Left lobe of liver (tissue), 2 donors: ENCODE measurements at places on chromosomes 5 and 9.

DNA sequence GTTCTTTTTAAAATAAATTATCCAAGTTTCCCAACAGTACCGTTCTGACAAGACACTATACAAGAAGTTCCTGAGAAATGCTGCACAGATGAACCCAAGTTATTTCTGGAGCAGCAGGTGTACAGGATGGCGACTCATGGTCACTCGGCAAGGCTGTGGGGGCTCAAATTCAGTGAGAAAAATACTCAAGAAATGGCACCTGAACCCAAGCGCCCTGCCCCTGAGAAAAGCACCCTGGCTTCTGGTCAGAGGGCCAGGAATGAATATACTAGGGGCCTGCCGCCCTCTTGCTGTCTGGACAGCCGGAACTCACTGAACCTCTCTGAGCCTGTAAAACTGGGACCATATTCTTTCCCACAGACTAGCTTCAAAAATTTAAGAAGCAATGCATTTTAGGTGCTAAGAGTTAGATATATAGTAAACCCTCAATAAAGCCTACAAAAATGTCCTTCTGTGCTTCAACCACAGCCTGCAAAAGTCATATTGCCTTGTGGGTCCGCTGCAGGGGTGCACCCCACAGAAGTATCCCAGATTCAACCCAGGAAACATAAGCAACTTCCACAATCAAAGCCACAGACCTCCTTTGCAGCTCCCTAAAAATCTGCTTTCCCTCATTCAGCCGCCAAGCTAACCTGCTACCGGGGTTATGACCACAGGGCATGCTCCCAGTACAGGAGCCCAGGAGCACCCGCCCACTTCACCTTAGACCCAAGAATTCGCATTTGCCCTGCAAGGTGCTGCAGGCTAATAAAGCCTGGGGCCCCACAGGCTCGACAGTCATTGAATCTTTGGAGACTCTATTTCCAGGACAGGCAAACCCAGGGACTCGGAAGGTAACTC, 1.4 kb downstream of the RAPGEF1 start:
- peak; percentile 71 for DNase-seq

DNA sequence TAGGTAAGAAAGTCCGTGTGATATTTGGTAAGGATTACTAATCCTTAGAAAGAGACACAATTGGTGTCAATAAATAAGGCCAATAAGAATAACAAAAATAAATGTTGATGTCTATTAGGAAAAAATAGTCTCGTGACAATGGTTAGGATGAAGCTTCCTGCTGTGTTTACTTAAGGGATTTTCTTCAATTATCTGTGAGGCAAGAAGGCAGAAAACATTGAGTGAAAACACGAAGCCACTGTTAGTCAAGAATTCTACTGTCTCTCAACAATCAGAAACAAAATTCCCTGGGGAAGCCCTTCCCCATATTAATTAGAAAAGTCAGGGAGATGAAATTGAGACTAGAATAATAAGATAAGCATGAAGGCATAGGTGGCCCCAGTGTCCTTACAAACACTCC, 149.0 kb downstream of the SYK start:
- no peak for DNase-seq

GRCh38 chr5:56561455-56561854, 253.9 kb upstream of the MAP3K1 start:
- DNase-seq: no peak

- no peak for DNase-seq
Measured at GRCh38 chr5:107631805-107632362, 38.9 kb downstream of the EFNA5 start.

DNA sequence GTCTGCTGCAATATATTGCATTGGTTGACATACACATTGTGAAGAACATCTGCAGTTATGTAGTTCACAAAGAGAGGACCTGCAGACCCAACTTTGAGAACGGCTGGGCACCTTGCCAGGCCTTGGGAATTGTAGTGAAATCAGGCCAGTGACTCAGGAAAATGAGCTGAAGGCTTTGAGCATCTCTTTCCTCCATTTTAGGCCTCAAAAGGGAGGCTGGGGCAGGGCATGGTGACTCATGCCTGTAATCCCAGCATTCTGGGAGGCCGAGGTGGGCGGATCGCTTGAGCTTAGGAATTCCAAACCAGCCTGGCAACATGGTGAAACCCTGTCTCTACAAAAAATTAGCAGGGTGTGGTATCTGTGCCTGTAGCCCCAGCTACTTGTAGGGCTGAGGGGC, 1.4 kb upstream of the IPPK start:
- DNase-seq: peak; percentile 48

- DNase-seq: no peak
Measured at GRCh38 chr5:176188085-176188484, 50.1 kb upstream of the SIMC1 start.

DNA sequence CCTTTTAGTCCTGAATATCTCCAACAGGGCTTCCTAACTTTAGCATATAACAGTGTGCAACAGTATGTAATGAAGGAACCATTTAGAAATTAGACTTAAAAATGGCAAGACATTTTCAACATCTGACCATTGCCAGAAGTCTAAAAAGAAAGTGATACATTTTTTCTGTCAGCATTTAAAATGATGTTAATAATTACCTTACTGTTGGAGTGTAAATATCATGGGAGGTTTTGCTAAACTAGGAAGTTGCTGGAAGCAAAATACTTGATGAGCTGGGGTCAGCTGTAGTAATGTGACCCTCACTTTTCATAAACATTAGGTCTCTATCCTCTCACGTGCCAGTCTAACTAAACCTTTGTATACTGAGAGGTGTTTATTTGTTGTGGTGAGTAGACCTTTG, 68.8 kb downstream of the NTRK2 start:
- no peak for DNase-seq
